ENCODE measurements at places on chromosomes 16 and 17. TPM values are rescaled to one million over a fixed set of nuclear protein-coding genes. Genes with fewer than 3 reads are reported as not detected.

ANKRD40CL gene
- not detected for total RNA-seq

RMI2 gene
- 1.5 TPM for total RNA-seq

SLC9A5 gene
- total RNA-seq: 3.1 TPM

PRAC1 gene
- total RNA-seq: not detected

GRCh38 chr16:49652456-49653172 lies 203.3 kb downstream of the ZNF423 start:
- DNase-seq: no peak

DNA sequence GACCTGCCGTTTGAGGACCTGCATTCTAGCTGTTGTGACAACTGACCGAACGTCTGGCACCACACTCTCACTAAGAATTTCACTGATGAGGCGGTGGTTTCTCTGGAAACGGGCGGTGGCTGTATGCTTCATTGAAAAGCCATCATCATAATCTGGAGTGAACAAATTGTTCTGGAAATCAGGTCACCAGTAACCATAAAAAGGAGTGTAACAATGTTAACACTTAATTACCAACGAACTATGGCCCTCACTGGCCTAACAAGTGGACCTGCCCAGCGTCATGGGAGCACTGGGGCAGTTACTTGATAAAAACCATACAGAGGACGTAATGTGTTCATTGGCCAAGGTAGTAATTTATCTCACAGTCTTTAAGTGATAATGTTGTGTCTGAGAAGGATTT lies 15.4 kb downstream of the SMARCE1 start:
- DNase-seq: no peak

DNA sequence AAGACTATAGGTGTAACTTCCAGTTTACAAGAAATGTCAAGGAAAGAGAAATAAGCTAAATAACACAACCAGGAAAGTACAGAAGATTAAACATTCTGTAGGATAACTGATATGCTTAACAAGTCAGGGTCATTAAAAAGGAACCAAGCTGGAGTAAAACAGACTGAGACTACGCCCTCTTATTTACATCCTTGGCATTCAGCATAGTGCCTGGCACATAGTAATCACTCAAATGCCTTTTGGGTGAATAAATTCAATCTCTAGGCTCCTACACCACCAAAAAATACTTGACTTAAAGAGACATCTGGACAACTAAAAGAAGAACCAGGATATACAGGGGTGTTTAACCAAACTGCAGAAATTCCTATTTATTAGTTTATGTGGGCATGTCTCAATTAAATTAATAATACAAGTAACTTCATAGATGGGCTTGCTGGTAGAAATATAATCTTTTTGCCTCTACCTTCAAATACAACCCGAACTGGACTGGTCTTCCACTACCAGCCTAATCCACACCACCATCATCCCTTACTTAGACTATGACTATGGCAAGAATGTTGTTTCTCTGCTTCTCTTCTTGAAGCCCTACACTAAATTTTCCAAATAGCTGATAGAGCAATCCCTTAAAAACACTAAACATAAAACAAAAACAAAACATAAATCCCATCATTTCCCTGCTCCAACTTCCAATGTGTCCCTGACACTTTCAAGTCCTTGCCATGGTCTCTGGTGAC lies 47.7 kb upstream of the ULK2 start:
- DNase-seq: no peak

DNA sequence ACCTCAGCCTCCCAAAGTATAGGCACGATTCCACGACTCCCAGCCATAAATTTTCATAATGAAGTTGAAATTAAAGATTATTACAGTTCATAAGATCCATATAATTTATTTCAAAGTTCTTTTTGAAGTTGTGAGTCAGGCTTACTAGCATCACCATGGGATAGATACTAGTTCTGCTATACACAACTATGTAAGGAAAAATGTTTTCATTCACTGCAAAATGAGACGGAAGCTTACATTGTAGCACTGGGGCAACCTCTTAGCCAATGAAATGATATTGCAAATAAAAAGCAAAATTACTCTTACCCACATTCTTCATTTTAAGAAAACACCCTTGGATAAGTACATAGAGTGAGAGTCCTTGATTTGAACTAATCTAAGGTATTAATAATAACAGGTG lies 18.8 kb upstream of the MARCHF10 start:
- no peak for DNase-seq

GRCh38 chr17:18252160-18252559 lies 6.4 kb downstream of the FLII start:
- no peak for DNase-seq

- no peak for DNase-seq
Observed at GRCh38 chr16:85878875-85879274, 20.1 kb upstream of the IRF8 start.

- DNase-seq: peak; percentile 10
Observed at GRCh38 chr16:87724490-87725291, 41.1 kb downstream of the KLHDC4 start.

GRCh38 chr17:16989230-16989952 lies 17.5 kb upstream of the TNFRSF13B start:
- no peak for DNase-seq

DNA sequence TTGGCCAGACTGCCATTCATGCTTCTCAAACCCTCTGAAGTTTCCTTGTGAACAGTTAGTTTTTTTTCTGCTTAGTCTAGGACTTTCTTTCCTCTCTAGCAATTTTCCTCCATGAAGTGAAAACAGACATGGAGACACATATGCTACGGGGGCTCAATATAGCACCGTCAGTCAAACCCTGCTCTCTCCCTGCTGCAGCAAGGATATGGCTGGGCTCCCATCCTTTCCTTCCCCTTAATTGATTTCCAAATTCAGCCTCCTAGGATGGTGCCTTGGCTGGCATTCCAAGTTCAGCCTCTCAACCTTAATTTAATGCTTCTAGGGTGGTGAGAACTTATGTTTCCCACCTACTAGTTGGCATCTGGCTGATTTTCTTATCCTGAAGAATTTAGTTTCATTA lies 436.7 kb downstream of the NPIPA7 start:
- DNase-seq: no peak

All from CD4-positive, alpha-beta T cell (primary cell).